ENCODE measurements at places on chromosomes 2 and 18.

GRCh38 chr2:190959911-190960788 is 53.8 kb downstream of the STAT1 start:
- DNase-seq, result peak; percentile 70

DNA sequence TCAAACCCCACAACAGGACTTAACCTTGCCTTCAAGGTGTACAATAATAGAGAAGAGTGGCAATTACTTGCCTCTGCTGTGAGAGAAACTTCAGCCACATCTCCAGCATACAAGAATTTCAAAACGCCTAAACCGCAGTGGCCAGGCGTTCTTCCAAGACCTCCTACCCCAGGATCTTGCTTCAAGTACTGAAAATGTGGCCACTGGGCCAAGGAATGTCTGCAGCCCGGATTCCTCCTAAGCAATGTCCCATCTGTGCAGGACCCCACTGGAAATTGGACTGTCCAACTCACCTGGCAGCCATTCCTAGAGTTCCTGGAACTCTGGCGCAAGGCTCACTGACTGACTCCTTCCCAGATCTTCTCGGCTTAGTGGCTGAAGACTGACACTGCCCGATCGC is 2.8 kb upstream of the CYB5A start:
- no peak for DNase-seq

DNA sequence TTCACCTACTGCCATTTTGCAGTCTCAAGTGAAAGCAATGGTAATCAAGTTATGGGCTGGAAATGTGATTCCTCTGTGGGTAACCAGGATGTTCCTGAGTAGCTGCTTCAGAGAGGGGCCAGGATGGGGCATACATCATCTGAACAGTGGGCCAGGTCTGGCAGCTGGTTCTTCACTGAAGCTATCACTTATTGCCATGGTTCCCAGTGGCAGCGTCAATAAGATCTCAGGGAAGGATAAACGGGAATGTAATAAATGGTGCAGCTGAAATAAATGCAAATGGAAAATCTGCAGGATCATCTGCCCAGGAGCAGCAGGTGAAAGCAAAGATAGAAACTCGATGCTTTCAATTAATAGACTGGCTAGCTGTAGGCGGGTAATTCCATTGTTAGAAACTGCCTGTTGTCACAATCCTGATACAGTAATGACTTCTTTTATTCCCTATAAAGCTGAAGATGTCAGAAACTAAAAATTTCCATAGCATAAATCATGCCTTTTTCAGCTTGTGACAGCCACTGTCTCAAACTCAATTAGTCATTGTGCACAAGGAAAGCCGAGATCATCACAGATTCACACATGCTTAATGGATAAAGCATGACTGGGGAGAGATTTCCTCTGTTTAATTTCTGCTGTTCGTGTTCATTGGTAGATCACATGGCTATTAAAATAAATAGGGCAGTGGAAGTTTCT is 56.2 kb upstream of the CCDC85A start:
- no peak for DNase-seq

- no peak for DNase-seq
Measured at GRCh38 chr2:54543733-54544396, 87.7 kb downstream of the SPTBN1 start.

GRCh38 chr2:53403792-53404413 is 363.7 kb upstream of the CHAC2 start:
- DNase-seq, result no peak

DNA sequence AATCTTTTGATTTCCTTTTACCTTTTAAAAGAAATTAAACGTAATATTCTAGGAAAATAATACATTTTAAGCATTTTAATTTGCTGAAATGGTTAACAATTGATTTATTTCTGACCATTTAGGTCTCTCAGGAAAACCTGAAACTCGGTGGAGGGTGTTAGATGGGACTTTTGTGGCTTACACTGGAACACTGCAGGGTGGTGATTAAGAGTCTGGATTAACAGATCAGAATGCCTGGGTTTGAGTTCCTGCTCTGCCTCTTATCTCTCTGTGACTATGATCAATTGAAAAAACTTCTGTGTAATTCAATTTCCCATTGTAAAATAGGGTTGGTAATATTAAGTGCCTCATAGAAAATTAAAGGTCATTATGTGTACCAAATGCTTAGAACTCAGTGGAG is 168.7 kb downstream of the UBE2E3 start:
- DNase-seq, result peak; percentile 68

Measured in OCI-M1 (cell line).